ENCODE measurements at places on chromosomes 1 and 21. TPM values are rescaled to one million over a fixed set of nuclear protein-coding genes. Genes with fewer than 3 reads are reported as not detected.

The CDC42BPA gene
- 77.8 TPM for total RNA-seq

GRCh38 chr1:196178083-196178635 is 430.1 kb downstream of the KCNT2 start:
- no peak overlapping the region for H3K4me3 ChIP-seq
- no peaks in the 10 kb centered on the region for H3K36me3 ChIP-seq
- peaks cover 16% of the 10 kb centered on the region for H3K4me1 ChIP-seq

GRCh38 chr1:229980009-229980408 is 87.0 kb upstream of the GALNT2 start:
- H3K27ac ChIP-seq = no peak overlapping the region
- H3K4me1 ChIP-seq = no peaks in the 10 kb centered on the region
- H3K36me3 ChIP-seq = no peaks in the 10 kb centered on the region
- no peak overlapping the region for H3K4me3 ChIP-seq

- peaks cover 54% of the 10 kb centered on the region for H3K27me3 ChIP-seq
- no peaks in the 10 kb centered on the region for H3K4me1 ChIP-seq
- DNase-seq = no peak
- no peaks in the 10 kb centered on the region for H3K36me3 ChIP-seq
- H3K27ac ChIP-seq = no peak overlapping the region
Measured at GRCh38 chr1:202197653-202198365, 4.2 kb downstream of the LGR6 start.

Data from osteoblast (primary cell).